ENCODE measurements at places on chromosomes 5 and 9. TPM values are rescaled to one million over a fixed set of nuclear protein-coding genes. Genes with fewer than 3 reads are reported as not detected.

Gene CDKN2A
- 1.1 TPM for polyA plus RNA-seq

Gene DCTN3
- 143 TPM for polyA plus RNA-seq

Gene SLC4A9
- polyA plus RNA-seq: not detected

Gene PCDHGC5
- not detected for polyA plus RNA-seq

Gene PCDHB12
- polyA plus RNA-seq: not detected

Gene DMGDH
- polyA plus RNA-seq: not detected

Gene RAD1
- 9.4 TPM for polyA plus RNA-seq

Gene WNK2
- 0.40 TPM for polyA plus RNA-seq

Gene TUT7
- 14.2 TPM for polyA plus RNA-seq

Gene GCNT4
- polyA plus RNA-seq: not detected

Gene DNAH5
- not detected for polyA plus RNA-seq

Gene GOLGA1
- 3.1 TPM for polyA plus RNA-seq

Gene MACROH2A1
- polyA plus RNA-seq: 443 TPM

Gene ARL14EPL
- polyA plus RNA-seq: 0.11 TPM

Gene PPP2R2B
- not detected for polyA plus RNA-seq

Gene KCNN2
- polyA plus RNA-seq: not detected

Gene SLC46A2
- 57.9 TPM for polyA plus RNA-seq

Gene ZCCHC9
- polyA plus RNA-seq: 5.5 TPM
